Hippocampal formation (tissue), 2 donors: ENCODE measurements at places on chromosomes 2 and 18.

GRCh38 chr2:113124181-113124961 is 3.0 kb upstream of the IL1RN start:
- DNase-seq: no peak

DNA sequence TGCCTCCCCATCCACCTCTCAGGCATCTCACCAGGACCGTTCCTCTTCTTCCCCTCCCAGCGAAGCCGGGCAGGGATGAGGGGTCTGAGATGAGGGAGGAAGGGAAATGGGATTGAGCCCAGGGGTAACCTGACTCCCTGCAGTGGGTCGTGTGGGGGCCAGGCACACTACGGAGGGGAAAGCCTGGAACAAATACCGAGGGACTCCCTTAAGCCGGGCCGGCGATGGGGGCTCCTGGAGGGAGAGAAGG is 250 bp upstream of the SPEG start:
- DNase-seq: no peak

DNA sequence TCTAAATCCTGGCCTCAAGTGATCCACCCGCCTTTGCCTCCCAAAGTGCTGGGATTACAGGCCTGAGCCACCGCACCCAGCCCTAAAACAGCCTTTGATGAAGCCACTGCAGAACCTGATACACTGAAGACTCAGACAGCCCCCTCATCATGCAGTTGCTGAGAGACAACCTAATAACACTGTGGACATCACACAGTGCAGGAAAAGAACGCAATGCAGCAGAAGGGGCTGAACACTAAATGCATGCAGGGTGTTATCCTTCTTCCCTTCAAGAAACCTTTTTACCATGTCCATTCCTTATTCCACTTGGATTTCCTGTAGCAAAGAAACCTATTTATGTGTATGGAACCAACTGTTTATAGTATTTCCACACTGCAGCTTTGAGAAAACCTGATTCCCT is 35.7 kb downstream of the MGAT4A start:
- no peak for DNase-seq

- DNase-seq: no peak
Measured at GRCh38 chr2:228688007-228688645, 506.6 kb upstream of the SPHKAP start.

- DNase-seq: no peak
Measured at GRCh38 chr2:225668606-225669266, 269.2 kb downstream of the NYAP2 start.

DNA sequence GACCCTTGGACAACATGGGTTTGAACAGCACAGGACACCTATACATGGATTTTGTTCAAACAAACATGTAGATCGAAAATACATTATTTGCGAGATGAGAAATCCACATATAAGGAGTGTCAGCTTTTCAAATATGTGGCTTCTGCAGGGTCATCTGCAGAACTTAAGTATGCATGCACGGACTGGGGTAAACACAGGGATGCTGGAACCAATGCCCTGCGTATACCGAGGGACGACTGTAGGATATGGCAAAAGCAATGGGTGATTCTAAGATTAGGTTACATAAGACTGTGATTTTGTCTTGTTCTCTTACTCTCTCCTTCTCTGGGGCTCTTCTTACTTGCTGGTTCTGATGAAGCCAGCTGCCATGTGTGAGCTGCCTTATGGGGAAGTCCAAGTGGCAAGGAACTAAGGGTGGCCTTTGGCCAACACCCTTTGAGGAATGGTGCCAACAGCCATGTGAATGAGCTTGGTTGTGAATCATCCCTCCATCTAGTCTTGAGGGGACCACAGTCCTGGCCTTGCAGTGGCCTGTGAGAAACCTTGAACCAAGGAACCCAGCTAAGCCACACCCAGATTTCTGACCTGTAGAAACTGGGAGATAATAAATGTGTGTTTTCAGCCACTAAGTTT is 66.5 kb downstream of the EVA1A start:
- no peak for DNase-seq

GRCh38 chr18:69957747-69958146 is 10.1 kb upstream of the CD226 start:
- DNase-seq: no peak

- no peak for DNase-seq
Measured at GRCh38 chr2:11082880-11083279, 72.4 kb upstream of the SLC66A3 start.

GRCh38 chr2:164079258-164079657 is 343.4 kb upstream of the FIGN start:
- no peak for DNase-seq

DNA sequence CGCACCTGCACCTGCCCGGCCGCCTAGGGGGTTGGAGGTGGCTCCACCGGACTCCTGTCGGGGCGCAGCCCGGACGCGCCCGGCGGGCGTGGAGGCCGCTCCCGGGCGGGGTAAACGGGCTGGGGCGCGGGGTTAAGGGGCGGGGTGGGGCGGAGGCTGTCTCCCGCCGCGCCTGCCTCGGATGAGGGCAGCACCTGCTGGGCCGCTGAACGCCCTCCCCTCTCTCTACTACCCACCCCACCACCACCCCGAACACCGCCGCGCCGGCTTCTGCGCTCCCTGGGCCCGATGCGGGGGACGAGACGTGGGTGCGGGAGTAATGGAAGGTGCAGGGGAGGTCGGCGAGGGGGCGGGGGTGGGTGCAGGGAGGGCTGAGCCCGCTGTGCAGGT is 224.8 kb upstream of the ID2 start:
- DNase-seq: no peak

GRCh38 chr18:1104181-1104881 is 199.7 kb downstream of the ADCYAP1 start:
- no peak for DNase-seq

DNA sequence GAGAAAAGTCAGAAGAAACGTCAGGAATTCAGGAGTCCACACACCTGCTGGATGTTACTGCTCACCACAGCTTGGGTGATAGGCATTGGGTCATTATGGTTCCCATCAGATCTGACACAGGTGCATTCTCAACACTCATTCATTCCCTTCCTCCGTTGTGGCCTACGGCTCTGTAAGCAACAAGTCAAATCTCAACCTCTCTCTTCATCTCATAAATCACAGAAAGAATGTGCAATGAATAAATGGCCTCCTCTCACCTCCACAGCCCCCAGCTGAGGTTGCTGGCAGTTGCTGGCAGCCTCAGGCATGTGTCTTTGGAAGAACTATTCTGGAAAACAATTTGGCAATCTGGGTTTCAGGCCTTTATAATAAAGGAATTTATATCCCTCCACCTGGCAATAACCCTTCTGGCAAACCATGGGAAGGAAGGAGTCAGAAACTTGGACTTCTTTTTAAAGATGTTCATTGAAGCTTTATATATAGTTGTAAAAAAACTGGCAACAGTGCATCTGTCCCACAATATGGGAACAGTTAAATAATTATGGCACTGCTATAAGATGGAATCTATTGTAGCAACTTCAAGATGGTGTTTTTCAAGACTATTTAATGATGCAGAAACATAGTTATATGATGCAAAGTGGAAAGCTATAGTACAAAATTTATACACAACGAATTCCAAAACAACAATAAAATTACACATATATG is 175.4 kb downstream of the ANAPC1 start:
- DNase-seq: no peak

GRCh38 chr18:8847900-8848299 is 142.5 kb downstream of the MTCL1 start:
- DNase-seq: no peak

- DNase-seq: no peak
Measured at GRCh38 chr18:56276466-56276865, 361.9 kb downstream of the TXNL1 start.
